IMR-90 (cell line): ENCODE measurements at places on chromosomes 3 and 15.
A peak's percentile ranks its signal among the peaks of the same experiment; 100 is the strongest.

DNA sequence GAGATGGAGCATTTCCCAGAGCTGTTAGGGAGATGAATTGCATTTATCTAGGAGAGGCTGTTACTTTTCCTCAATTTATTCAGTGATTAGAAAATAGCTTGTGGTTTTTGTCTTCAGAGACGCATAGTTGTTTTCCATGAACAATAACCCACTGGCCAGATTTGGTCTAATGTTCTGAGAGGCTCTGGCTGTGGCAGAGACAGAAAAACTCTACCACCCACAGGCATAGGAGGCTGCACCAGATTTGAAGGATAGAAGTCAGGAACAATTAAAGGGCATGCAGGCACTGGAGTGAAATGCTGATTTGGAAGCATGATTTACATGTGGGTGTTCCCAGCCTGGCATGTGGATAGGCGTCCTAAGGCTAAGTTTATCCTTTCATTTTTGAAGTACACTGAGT, 143.5 kb downstream of the NFKBIZ start:
- DNase-seq = no peak

- peak; percentile 55 for DNase-seq
Observed at GRCh38 chr3:23489300-23490158, 286.4 kb downstream of the UBE2E2 start.

GRCh38 chr15:65561934-65562333, 31.7 kb downstream of the HACD3 start:
- no peak for DNase-seq

DNA sequence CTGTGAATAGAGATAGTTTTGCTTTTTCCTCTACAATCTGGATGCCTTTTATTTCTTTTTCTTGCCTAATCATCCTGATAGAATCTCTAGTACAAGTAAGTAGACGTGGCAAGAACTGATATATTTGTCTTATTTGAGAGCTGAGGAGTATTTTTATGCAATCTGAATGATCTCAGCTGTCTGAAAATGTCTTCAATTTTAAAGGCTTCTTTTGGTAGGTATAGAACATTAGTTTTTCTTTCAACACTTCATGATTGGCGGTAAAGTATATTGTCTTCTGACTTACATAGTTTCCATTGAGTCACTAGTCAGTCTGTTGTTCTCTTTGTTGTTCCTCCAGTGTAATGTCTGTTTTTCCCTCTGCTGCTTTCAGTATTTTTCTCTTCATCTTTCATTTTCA, 31.3 kb downstream of the MGA start:
- no peak for DNase-seq

DNA sequence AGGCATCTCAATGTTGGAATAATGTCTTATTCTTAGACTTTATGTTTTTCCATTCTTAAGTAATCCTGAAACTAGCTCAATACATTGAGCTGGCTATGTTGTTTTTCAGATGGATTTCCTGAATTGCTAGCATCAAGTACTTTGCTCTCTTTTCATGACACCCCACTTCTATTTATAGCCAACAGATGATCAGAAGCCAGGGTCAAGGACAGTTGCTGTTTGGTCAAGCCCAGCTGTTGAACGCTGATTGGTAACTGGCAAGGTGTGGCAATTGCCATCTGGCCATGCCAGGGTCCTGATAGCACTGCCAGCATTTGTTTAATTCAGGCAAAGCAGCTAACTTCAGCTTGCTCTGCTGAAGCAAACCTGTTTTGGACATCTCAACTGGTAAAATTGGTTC, 46.2 kb upstream of the PLCL2 start:
- DNase-seq = no peak

GRCh38 chr3:173599673-173600072, 202.1 kb downstream of the NLGN1 start:
- DNase-seq = peak; percentile 17

GRCh38 chr3:133620066-133620784, 41.5 kb downstream of the TOPBP1 start:
- DNase-seq = no peak

DNA sequence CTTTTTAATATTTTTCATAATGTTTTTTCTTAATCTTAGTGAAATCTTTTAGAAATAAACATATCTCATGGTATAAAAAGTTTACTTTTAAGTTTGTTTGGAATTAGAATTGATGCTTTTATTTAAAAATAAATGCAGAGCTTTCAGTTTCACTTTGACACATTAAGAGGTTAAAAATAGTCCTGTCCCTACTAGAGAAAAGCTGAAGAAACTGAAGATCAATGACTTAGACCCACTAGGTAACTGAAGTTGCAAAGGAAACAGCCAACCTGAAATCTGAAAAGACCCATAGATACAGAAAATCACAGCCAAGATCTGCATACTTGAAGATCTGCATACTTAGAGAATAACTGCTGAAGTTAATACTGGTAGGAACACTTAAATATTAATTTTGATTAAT, 237.6 kb downstream of the RAP2B start:
- DNase-seq = no peak

GRCh38 chr15:85318048-85318731, 62.2 kb upstream of the AKAP13 start:
- DNase-seq = peak; percentile 98

DNA sequence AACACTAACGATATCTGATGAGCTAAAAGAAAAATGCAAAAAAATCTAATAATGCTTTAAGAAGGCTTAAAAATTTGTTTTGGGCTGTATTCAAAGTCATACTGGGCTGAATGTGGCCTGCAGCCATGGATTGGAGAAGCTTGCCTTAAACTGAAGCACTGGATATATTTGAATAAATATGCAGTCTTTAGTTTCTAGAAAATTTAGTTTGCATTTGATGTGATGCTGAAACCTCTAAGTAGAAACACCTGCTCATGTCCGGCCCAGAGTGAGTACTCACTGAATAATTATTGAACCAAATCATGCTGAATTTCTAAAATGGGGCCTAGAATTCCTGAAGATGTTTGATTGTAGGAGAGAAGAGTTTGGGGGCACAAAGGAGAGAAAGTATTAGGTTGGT, 43.9 kb downstream of the ABHD5 start:
- no peak for DNase-seq
